ENCODE measurements at places on chromosomes 1 and 21.

GRCh38 chr1:89466307-89466930 lies 58.2 kb upstream of the LRRC8B start:
- peak; percentile 55 for DNase-seq

DNA sequence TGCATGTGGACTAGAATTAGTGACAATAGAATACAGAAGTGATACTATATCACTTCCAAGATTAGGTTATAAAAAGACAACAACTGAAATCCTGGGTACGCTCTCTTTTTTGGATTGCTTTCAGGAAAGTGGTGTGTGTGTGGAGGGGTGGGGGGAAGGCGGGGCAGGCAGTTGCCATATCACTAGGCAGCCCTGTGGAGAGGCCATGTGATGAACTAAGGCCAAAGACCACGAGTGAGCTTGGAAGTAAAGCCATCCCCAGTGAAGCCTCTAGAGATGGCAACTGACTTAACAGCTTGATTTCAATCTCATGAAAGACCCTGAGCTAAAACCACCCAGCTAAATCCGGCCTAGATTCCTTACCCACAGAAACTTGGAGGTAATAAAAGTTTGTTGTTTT lies 6.2 kb upstream of the ASPM start:
- DNase-seq, result no peak

DNA sequence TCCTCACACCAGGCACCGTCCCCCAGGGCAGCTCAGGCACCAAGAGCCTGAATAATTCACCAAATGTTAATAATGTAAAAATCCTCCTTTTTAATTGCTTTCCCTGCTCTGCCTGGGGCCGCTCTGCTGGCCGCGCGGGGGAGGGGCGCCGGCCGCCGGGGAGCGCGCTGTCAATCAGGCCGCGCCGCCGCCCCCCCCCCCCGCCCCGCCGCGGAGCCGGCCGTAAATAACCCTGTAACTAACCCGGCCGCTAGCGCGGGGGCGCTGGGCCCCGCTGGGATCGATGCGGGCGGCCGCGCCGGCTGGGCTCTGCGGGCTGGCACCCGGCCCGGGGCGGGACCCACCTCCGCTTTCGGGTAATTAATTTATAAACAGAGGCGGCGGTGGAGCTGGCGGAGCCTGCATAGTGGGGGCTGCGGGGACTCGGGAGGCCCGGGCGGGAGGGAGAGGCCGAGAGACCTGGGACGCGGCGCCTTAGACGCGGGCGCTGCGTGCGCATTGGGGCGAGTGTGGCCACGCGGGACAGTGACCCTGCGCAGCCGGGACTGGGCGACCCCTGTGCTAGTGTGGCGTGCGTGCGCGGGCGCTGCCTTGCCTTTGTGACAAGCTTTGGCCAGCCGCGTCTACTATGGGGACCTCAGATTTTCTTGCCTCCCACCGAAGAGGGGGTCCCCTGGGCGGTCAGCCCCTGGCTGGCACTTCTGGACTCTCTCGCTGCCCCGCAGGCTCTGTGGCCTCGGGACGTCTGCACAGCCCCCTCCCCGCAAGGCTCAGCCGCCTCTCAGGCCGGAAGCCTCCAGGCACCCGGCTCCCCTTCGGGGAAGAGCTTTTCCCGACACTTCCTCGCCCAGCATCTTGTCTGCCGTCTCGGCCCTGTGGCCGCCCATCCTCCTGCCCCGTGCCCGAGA lies 16.6 kb downstream of the SAMD11 start:
- no peak for DNase-seq

GRCh38 chr1:11373895-11374747 lies 101.1 kb downstream of the UBIAD1 start:
- DNase-seq, result no peak
